ENCODE measurements at places on chromosomes 11 and 22.

DNA sequence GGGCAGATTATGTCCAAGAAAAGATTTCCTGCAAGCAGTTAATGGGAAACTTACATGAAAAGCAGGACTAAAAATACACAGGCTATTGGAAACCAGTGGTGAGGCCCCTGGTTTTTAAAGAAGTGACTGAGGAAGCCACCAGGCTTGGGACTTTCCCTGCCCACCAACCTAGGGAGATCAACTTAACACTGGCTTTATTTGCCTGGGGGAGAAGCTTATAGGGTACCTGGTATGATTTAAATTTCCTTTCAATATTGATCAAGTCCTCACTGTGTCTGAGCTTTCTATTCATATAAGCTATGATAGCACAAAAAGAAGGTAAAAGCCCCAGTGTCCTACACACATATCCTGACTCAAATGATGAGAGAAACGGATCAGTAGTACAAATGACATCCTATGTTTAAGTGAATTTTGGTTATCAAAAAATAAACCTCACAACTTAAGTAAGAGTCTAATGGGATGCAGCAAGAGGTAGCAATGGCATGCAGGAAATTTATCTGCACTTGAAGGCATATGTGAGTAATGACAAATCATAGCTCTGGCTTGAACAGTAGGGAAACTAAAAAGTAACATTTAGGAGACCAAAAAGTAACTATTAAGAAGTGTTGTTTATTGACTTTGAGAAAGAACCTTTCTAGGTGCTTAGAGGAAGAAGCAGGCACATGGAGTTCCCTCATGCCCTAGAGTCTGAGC, 85.3 kb downstream of the GAB2 start:
- no peak for DNase-seq

DNA sequence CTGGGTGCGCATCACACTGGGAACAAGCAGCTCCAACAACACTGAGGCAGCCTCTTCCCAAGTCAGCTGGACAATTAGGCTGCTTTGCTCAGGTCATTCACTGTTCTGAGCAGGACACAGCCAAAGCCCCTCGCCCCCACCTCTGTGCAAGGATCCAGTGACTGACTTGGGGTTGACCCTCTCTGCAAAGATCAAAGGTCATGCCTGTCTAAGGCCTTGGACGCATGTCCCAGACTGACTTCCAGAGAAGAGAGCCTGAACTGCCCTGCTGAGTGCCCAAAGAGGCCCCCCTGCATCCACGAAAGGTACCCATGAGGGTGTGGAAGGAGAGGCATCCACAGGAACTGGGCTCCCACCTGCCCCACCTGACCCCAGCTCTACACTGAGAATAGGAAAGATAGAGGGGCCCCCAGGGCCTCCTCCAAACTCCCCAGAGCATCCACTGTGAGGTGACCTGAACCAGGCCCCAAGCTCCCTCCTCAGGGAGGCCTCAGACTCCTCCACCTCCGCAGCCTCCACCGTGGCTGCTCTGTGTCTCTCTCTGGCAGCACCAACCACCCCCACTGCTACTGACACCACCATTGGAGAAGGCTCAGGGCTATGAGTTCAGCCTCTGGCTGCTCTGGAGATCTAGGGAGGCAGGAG, 53.5 kb downstream of the IGLL5 start:
- DNase-seq, result peak; percentile 23

DNA sequence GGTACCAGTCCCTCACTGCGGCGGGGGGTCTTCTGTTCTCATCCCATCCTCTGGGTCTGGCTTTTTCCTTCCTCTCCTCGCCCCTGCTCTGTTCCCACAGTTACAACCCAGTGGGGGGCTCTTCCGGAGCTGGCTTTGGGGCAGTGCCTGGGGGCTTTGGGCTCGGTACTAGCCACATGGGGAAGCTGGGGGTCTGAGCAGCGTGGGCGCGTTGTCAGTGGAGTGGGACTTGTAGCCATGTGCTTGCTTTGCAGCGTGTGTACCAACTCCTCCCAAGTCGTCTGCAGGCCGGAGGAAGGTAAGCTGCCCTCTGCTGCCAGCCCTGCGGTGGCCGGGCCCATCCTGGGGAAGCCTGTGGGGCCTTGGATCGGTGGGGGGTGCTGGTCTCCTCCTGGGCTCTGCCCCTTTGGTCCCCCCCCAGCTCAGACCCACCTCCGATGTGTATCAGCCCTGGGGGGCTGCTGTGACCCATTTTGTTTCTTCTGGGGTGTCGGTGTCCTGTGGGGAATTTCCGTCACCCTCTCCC, 17.5 kb downstream of the MUC2 start:
- no peak for DNase-seq

GRCh38 chr11:35803115-35803514, 140.5 kb downstream of the TRIM44 start:
- DNase-seq, result no peak

GRCh38 chr22:32967386-32968101, 90.6 kb downstream of the SYN3 start:
- DNase-seq, result no peak

DNA sequence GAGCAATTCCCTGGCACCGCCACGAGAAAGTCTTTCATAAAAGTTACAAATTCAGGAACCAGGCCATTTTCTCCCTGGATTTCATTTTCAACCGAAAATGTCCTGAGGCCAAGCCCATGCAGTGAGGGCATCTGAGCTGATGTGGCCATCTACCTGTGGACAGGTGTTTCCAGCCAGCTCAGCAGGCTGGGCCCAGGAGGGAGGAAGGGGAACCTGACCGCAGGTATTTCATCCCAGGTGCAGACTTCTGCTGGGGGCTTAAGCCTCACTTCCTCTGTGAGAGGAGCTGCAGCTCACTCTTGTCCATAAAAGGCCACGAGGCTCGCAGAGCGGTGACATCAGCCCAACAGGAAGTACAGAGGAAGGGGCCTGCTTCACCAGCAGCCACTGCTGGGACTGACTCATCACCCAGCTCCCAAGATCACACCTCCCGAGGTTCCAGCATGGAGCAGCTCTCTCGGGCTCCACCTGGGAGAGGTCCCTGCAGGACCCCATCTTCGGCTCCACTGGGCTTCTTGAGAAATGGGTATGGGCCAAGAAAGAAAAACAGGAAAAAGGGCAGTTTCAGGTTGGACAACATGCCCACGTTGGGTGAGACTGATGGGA, 56.4 kb downstream of the MYH9 start:
- DNase-seq, result peak; percentile 97

GRCh38 chr11:6248248-6248647, 9.4 kb downstream of the CNGA4 start:
- DNase-seq, result no peak

DNA sequence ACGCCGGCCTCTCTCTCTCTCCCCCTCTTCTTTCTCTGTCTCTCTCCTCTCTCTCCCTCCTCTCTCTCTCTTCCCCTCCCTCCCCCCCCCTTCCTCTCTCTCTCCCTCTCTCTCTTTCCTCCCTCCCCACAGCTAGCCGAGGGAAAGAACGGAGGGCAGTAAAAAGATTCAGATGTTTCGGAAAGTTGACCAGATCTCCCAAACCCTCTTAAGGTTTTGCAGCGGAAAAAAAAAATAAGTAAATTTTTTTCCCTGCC, 195 bp upstream of the ALX4 start:
- no peak for DNase-seq

DNA sequence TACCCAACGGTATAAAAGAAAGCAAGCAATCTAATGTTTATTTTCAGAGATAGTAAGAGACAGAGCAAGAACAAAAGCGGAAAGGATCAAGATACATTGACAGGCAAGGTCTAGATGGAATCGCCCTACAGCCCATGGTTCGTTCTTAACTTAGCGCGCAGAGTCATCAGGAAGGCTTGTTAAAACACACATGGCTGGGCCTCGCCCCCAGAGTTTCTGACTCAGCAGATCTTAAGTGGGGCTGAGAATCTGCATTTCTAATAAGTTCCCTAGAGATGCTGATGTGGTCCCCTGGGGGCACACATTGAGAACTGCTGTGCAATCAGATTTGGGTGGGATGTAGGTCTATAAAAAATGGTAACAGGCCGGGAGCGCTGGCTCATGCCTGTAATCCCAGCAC, 35.8 kb upstream of the CHRM4 start:
- no peak for DNase-seq

DNA sequence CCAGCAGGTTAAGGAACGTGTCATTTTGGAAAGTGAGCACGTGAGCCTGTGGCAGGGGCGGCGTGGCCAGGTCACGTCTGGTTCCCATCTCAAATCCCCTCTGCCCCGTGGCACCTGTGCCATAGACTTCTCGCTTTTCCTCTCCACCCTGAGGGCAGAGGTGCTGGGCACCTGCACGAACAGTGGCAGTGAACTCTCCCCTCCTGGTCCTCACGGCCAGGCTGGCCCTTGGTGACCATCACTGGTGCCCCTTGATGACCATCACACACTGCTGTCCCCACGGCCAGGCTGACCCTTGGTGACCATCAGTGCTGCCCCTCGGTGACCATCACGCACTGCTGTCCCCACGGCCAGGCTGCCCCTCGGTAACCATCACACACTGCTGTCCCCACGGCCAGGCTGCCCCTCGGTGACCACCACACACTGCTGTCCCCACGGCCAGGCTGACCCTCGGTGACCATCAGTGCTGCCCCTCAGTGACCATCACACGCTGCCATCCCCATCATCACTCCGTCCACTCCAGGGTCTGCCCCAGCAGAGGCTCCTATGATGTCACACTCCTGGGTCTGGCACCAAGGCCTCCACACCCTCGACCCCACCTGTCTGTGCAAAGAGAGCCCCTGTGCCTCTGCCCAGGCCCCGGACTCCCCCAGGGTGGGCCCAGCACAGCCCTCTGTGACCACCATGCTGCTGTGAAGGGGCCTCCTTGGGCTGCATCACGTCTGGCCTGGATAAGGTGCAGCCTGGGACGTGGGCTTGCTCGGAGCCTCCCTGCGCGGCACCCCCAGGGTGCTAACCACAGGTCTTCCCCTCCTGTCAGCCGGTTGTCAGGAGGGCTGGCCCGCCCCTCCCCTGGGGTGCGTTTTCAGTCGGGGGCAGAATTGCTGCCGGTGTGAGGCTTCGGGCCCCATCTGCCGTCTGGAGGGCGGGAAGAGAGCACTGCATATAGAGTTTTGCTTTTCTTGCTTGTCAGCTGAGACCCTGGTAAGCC, 738.6 kb downstream of the BRD1 start:
- no peak for DNase-seq

GRCh38 chr22:33088418-33088817, 30.2 kb upstream of the SYN3 start:
- no peak for DNase-seq

- no peak for DNase-seq
Measured at GRCh38 chr11:65274735-65275682, 13.2 kb downstream of the POLA2 start.

- DNase-seq, result no peak
Measured at GRCh38 chr22:29670626-29671025, 49.2 kb upstream of the CABP7 start.

GRCh38 chr22:44926491-44927415, 83.1 kb downstream of the PHF21B start:
- peak; percentile 45 for DNase-seq

- DNase-seq, result no peak
Measured at GRCh38 chr11:132838627-132839026, 693.7 kb downstream of the OPCML start.

DNA sequence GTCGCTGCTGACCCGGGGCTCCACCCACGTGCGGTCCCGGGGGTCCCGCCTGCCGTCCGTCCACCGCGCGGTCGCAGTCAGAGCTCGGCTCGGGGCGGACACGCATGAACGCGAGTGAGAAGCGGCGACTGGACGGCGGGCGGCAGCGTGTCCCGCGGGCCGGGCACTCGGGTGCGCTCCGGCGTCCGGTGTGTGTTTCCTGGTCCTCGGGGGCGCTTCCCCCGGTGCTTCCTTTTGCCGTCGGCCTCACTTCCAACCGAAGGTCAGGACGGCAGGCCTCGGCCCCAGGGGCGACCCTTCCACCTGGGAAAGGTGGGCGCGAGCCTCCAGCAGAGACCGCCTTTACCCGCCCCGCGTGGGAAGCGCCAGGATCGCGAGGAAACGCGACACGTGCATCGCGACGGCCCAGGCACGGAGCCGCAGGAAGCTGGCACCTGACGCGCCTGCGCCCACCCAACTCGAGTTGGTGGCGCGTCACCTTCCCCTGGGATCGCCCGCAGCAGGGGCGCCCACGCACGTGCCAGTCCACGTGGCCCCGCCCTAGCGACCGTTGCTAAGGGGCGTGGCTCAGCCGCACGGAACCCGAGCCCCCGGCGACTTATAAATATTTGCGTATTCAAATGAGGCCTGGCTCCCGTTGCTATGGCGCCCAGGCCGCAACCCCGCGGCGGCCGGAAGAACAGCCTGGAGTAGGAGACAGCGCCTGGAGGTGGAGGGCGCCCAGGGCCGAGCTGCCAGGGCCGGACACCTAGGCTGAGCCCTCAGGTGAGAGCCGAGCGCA, at the start of gene LRRC56:
TSS of gene LRRC56 (plus strand) at position 687 of the 781 bp plus-strand sequence. CDS start 3,158 bp downstream, outside the sequence.
- peak; percentile 81 for DNase-seq

DNA sequence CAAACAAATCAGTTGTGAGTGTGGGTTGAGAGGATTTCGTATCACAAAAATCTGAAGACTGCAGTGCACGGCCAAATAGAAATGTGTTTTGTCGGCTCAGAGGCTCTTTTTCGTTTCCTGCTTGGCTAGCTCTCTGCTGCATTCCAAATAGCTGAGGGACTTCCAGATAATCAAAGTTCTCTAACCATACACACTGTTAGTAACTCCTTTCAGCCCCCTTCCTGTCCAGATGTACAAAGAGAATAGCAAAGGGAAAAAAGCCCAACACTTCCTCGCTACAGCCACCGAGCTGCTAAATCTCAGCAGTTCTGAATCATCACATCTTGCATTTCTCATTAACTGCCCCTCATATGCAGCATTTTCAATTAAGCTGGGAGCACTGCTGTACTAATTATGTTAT, 203.1 kb downstream of the TENM4 start:
- no peak for DNase-seq

- DNase-seq, result no peak
Measured at GRCh38 chr11:72217841-72218240, 1.2 kb downstream of the FOLR2 start.

GRCh38 chr22:20446383-20446970, 8.9 kb upstream of the SCARF2 start:
- DNase-seq, result no peak

GRCh38 chr11:123166071-123166559, 28.9 kb downstream of the CLMP start:
- no peak for DNase-seq

DNA sequence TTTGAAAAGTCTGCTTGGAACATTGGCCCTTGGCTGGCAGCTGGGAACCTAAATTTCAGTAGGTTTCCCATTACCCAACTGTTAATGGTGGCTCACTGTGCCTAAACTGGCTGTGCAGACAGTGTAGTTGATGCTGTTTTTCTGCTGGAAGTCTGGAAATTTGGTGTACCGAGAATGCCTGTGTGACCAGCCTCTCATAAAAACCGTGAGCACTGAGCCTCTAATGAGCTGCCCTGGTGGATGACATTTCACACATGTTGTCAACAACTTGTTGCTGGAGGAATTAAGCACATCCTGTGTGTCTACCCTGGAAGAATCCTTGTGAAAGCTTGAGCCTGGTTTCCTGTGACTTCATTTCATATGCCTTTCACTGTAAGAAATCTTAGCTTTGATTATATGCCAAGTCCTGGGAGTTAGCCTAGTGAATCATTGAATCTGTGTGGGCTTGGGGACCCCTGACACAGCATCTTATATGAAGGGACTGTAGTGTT, 131.1 kb downstream of the LDLRAD3 start:
- no peak for DNase-seq

All from RWPE2 (cell line).